ENCODE measurements at places on chromosomes 12 and 14. TPM values are rescaled to one million over a fixed set of nuclear protein-coding genes. Genes with fewer than 3 reads are reported as not detected.
A peak's percentile ranks its signal among the peaks of the same experiment; 100 is the strongest.

DNA sequence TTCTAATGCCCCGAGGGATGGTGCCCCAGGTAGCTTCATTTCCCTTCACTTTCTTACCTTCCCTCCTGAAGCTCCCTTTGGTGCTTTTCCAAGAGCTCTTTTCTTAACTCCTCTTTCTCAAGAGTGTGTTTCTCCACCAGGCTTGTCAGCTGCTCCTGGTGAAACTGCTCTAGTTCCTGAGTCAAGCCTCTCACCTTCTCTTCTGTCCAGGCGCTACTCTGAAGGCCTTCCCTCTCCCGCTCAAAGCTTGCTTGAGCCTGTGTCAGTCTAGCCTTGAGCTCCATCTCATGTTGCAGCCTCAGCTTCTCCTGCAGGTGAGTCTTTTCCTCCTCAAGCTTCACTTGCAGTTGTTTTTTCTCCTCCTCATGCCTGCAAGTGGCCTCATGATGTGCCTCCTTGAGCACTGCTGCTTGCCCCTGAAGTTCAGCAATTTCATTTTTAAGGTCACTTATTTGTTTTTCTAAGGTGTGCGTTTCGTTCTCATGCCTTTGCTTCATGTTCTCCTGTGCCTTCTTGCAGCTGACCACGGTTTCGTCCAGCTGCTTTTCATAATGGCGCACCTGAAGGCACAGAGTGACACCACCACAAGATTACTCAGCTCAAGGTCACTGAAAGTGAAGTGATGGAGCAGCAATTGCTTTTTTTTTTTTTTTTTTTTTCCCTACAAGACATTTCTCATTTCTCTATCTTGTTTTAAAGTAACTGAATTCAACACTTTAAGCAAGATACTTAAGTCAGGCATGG is 71.0 kb downstream of the NIN start:
- DNase-seq, result no peak

GRCh38 chr12:68445824-68446223 is 113.7 kb upstream of the MDM1 start:
- DNase-seq, result peak; percentile 48

DNA sequence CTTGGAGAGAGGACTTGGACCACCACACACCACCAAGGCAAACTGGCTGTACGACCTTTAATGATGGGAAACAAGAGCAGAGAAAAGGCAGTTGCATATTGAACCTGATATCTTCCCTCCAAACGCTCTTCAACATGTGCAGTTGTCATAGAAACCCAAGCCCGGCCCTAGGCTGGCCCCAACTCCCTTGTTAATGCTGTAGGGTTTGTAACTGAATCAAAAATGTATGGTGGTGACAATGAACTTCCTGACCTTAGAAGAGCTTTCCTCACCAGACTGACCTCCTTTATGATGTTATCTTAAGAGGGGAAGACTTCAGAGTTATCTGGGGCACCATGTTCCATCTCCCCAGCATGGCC is 12.3 kb downstream of the APOLD1 start:
- no peak for DNase-seq

DNA sequence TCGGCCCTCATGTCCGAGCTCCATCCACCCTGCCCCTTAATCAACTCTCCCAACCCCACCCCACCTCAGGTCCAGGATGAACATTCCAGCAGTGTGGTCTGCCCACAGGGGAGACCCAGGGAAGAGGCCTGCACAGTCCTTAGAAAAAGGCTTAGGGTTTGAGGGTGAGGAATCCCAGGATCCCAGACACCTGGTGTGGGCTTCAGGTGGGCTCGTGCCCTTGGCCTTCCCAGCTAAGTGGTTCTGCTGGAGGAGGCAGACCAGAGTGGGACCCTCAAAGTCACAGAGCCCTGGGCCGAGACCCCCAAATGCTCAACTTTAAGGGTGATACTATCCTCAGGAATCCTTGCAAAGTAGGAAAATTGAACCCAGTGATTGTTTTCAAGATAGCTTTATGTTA is 25.4 kb upstream of the PPP2R5C start:
- no peak for DNase-seq

- DNase-seq, result no peak
Observed at GRCh38 chr14:85517114-85517688, 12.7 kb upstream of the FLRT2 start.

DNA sequence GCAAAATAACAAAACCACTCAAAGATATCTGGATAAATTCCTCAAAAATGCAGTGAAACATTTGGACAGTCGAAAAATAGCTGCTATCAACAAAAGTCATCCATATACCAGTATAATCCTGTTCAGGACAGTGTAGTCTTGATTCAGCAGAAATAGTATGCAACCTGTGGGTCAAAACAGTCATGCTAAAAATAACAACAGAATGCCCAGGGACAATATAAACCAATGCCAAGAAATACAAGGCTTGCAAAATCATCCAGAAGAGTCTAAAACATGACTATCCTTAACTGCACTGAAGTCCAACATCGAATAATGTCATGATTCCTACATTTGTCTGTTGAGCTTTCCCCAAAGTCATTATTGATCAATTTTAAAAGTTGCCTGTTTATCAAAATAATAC is 425.9 kb downstream of the FSCB start:
- DNase-seq, result peak; percentile 34

- DNase-seq, result no peak
Observed at GRCh38 chr14:106821119-106821518, 1294.7 kb downstream of the TMEM121 start.

DNA sequence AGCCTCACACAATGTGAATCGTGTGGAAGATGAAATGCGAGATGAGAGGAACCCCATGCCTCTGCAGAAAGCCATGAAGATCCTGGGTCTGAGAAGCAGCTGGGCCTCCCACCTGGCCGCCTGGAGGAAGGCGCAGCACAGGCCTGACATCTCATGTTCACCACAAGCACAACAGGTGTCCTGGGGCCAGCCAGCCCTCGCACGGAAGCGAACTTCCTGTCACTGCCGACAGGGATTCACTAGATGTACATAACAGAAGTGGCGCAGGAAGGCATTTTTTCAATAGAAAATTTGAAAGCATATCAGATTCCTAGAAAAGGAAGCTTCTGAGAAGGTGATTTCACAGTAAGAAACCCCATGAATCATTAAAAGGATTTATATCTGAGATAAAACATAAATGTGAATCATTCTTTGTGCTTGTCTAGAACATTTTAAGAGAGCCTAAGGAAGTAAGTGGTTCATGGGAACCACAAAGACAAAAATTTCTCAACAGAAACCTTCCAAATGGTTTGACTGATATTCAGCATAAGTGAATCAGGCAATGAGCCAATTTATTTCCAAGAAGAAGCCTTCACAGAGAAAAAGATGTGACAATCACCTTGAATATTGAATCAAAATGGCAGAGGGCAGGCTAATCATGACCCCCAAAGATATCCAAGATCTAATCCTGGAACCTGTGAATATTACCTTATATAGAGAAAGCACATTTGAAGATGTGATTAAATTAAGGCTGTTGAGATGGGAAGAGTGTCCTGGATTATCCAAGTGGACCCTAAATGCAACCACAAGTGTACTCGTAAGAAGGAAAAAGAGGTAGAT is 311.9 kb downstream of the DUSP6 start:
- peak; percentile 59 for DNase-seq

DNA sequence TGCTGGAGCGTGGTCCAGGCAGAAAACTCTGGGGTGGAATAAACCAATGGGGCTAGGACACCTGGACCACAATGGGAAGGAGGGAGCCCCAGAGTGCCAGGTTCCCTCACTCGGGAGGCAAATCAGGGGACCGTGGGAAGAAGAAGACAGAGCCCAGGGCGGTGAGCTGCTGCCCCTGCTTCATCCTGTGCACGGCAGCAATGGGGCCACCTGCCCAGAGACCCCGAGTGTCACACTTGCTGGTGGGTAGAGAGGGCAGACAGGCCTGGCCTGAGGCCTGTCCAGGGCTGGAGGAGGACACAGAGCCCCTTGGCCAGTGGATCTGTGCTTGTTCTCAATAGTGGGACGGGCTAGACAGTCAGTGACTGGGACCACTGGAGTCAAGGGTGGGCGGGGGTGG is 58.2 kb downstream of the DIO3 start:
- DNase-seq, result no peak

OAS1 gene
- 3.9 TPM for polyA plus RNA-seq

TUNAR gene
- 0.93 TPM for polyA plus RNA-seq

MRPL52 gene
- polyA plus RNA-seq, result 68.9 TPM

TTC9 gene
- polyA plus RNA-seq, result 6.1 TPM

TAS2R8 gene
- not detected for polyA plus RNA-seq

Measured in muscle of leg (tissue), 16 donors.